Activated T-cell treated with anti-CD3 and anti-CD28 coated beads, Interleukin-2, amount 50 U/mL, for 72 hours (primary cell): ENCODE measurements at places on chromosomes 1 and 21.

GRCh38 chr1:55813618-55814017 is 598.5 kb upstream of the USP24 start:
- no peak for DNase-seq

- no peak for DNase-seq
These were observed 38.9 kb downstream of the EIF2D start for GRCh38 chr1:206573319-206573718.

DNA sequence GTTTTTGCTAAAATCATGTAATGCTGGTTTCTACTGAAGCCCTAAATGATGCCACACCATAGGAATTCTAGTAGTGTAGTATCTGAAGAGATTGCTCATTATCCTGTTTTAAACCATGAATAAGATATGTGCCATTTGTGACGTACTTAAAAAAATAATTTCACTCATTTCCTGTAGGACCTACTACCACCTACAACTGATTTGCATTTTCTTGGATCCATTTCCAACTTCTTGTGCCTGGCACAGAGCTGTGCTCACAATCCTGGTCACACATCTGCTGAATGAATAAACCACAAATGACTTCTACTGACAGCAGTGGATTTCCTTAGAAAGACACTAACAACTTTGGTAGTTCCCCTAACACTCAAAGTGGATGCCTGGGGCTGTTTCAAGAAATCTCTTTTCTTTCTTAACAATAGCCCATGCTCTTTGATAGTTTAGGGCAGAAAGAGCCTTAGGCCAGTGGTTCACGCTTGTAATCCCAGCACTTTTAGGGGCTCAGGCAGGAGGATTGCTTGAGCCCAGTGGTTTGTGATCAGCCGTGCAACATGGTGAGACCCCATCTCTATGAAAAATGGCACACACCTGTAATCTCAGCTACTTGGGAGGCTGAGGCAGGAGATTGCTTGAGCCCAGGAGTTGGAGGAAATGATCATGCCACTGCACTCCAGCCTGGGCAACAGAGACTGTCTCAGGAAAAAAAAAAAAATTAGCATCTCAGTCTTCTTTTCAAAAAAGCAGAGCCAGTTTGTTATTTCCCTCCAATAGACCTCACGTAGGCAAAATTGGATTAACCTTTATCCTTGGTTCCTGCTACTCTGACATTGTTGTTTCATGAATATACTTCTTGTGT is 13.0 kb upstream of the BATF3 start:
- peak; percentile 46 for DNase-seq

DNA sequence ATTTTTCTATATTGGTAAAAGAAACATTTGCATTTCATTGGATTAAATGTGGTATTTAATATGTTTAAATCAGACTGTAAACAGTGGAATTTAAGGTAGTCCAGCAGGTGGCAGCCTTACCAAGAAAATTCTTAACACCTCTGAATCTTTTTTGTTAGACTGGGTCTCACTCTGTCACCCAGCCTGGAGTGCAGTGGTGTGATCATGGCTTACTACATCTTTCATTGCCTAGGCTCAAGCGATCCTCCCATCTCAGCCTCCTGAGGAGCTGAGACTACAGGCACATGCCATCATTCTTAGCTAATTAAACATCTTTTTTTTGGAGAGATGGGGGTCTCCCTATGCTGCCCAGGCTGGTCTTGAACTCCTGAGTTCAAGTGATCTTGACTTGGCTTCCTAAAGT is 98.8 kb downstream of the RABGAP1L start:
- peak; percentile 42 for DNase-seq

- no peak for DNase-seq
These were observed 27.2 kb downstream of the IRF2BP2 start for GRCh38 chr1:234582681-234583301.

GRCh38 chr1:230156068-230156467 is 89.0 kb downstream of the GALNT2 start:
- no peak for DNase-seq

GRCh38 chr21:37742532-37742931 is 173.7 kb downstream of the KCNJ6 start:
- DNase-seq: no peak

DNA sequence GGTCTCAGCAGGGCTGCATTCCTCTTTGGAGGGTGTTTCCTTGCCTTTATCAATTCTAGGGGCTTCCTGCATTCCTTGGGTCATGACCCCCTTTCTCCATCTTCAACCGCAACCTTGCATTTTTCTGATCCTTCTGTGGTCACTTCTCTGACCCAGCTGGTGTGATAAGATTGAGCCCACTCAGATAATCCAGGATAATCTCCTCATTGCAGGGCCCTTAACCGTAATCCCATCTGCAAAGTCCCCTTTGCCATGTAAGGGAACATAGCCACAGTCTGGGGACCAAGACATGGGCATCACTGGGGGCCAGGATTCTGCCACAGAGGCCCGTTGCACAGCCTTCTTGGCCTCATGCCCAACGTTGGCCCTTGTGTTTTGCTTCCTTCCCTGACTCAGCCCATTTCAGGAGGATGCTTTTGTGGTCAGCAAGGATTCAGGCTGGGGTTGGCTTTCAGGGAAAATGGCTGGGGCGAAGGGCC is 35.0 kb upstream of the IL19 start:
- no peak for DNase-seq

GRCh38 chr1:222928212-222928611 is 113.4 kb downstream of the DISP1 start:
- DNase-seq: no peak

DNA sequence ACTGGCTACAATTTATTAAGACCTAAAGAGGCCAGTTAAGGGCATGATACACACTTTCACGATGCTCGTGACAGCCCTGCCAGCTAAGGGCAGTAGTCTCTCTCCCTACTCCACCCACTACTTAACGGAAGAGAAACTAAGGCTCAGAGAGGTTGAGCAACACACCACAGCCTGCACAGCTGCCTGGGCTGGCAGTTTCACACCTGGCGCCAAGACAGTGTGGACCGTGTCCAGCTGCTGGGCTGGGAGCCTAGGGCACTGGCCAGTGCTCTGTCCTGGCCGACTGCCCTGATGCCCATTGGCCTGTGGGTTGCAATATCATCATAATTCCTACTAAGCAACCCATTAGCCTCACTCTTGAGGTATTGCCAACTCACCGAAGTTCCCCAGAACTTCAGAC is 27.6 kb downstream of the TENT5C start:
- DNase-seq: no peak

DNA sequence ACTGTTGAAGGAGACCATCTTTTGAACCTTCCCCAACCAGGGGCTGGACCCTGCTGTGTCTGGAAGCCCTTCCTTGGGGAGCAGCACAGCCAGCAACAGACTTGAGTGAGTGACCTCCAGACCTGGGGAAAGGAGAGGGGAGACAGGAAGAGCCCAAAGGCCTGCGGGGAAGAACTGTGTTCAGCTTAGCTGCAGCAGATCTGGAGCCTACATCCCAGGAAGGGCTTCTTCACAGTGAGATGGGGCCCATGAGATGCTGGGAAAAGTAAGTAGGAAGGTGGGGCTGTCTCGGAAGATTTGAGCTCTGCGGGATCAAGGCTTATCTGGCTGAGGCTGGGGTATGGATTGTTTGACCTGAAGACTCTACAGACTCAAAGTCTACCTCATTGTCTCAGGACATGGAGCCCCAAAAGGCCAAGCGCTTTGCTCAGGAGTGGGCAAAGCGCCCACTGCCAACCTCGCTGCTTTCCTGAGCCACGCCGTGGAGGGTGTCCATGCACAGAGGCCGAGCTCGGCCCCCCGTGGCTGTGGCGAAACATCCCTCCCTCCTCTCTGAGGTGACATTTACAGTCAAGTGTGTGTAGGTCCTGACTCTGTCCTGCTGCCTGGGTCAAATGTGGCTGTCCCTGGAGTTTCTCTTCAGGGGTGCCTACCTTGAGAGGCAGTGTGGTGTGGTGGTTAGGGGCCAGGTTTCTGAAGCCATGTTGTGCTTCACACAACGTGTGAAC is 24.5 kb downstream of the SPOCD1 start:
- DNase-seq: no peak

- peak; percentile 41 for DNase-seq
These were observed 29.8 kb upstream of the CACYBP start for GRCh38 chr1:174969977-174970376.

DNA sequence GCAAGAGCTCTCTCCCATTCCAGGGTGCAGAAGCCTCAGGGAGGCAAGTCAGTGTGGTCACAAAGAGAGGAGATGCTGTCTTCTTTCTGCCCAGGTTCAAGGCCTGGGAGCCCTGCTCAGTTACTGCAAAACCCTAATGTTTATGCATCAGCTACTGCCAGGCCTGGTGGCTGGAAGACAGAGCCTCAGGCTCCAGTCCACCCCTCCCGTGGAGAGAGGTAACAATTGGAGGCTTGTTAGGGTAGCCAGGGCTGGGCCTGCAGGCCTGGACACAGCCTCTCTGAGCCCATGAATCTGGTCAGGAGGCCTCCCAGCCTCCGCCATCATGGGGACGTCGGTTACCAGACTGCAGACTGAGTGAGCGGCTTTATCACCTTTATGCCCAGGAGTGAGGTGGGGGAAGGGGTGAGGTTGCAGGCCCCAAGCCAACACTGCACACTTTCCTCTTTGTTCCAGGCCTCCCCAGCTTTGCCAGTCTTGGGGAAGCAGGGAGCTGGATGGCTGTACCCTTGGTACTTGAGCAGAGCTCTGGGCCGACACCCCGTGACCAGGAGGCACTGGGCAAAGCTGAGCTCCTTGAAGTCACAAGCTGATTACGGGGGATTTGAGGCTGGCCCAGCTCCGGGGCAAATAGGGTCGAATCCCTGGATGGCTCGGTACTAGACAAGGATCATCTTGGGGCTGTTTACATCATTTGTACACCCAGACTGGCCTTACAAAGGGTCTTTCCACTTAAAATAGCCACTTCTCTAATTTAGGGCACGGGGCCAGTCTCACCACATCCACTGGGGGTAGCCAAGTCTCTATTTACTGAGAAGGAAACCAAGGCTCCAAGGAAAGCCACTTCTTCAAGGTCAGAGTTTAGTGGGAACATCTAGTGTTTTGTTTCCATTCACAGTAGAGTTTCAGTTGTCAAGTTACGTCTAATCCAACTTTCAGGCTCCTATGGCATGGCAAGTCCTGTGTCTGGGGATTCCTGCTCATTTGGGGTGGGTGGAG is 5.2 kb downstream of the SLC2A1 start:
- DNase-seq: no peak

DNA sequence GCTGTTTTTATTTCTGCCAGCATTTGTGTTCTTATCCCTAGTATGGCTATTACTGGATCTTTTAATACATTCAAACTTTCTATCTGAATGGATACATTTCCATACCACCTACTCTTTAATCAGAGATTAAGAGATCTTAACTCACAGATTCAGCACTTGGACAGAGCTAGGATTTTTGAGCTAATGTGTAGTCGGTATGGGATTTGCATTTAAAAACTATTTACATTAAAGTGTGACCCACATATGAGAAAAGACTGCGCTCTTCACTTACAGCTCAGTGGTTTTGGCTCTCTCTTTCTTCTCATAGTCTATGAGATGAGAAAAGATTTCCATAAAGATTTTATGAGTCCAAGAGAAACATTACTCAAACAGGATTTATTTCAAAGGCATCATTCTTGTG is 16.4 kb downstream of the HMGB4 start:
- DNase-seq: no peak

GRCh38 chr1:180907313-180908055 is 5.2 kb upstream of the KIAA1614 start:
- DNase-seq: no peak

DNA sequence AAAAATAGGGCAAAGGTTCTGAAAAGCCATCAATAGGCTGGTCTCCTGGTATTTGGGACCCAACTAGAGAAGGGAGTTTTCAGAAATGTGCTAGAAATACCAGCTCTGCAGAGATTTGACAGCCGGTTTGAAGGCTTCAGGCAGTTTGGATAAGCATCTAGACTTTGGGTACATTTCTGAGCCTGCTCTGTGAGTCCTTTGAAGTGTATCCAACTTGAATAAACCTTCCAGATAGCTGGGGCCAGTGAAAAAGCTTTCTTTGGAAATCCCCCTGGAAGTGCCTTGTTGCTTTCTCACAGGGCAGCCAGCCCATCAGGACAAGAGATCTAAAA is 6.4 kb upstream of the PEF1 start:
- DNase-seq: no peak

DNA sequence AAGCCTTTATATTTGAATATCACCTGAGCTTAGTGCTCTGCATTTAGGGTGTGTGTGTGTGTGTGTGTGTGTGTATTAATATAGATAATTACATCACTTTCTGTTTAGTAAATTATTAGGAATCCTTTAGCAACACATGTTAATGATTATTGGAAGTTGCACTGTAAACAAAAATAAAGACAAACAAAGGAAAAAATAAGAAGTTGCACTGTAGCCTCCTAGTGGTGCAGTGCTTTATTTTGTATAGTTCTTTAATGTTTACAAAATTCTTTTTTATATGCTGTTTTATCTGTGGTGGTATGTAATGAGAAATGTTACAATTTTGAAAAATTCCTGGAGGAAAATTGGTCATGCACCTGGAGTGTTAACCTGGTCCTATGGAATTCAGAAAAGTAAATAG is 69.2 kb downstream of the UBE4B start:
- no peak for DNase-seq

DNA sequence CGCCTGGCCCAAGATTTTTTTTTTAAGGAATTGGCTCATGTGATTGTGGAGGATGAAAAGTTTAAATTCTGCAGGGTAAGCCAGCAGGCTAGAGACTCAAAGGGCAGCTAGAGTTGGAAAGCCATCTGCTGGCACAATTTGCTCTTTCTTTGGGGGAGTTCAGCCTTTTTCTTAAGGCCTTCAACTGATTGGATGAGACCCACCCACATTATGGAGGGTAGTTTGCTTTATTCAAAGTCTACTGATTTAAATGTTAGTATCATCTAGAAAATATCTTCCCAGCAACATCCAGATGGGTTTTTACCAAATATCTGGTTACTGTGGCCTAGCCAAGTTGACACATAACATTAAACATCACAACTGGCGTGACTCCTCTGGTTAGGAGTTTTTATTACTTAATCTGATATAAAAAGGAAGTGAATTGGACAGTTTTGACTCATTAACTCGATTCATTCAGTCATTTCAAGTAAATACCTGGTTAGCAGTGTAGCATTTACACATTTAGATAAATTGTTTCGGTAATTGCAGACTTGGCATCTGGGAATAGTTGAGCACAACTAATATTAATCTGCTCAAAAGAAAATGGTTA is 12.4 kb downstream of the HOOK1 start:
- DNase-seq: no peak

DNA sequence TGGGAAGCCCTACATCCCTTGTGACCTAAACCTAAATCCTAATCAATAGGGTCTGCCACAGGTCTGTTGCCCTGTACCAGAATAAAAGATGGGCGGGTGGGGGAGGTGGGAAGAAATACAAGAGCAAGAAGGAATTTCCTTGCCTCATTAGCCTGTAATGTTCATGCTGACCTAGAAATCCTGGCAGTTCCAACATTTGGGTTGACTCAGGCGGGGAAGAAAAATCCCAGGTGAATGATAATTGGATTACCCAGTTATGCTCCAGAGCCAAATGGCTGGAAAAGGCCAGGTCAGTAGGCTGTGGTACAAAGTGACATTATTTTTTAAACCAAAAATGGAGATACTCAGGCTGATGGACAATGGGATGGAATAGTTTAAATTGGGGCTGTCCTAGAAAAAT is 27.3 kb upstream of the A3GALT2 start:
- DNase-seq: no peak

DNA sequence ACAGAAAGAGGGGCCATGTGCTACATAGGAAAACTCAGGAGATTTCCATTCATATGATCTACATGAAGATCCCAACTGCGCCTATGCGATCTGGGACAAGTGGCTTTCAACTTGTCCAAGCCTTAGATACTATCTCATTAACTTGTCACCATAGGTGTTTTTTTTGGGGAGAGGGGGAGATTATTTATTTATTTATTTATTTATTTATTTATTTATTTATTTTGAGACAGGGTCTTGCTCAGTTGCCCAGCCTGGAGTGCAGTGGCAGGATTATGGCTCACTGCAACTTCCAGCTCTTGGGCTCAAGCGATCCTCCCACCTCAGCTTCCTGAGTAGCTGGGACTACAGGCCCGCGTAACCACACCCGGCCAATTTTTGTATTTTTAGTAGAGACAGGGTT is 11.3 kb downstream of the FABP3 start:
- DNase-seq: no peak
